ENCODE measurements at places on chromosomes 6 and 20.

DNA sequence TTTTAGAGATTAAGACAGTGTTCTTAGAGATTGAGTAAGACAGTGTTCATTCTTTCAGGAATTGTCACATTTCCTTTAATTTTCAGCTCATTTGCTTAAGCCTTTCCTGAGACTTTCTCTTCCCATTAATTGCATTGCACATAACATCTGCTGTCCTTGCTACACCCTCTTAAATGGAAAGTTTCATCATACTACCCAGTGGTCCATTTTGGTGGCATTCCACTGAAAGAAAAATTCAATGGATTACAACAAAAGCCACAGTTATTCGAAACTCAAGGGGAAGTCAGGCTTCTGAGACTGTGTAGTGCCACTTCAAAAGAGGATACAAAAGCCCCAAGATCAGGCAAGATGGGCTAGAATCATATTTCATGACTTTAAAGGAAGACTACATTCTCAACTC, 64.0 kb downstream of the RSPO3 start:
- no peak for DNase-seq

GRCh38 chr20:44361021-44361420, 5.5 kb downstream of the HNF4A start:
- DNase-seq, result no peak

GRCh38 chr6:54085047-54085446, 26.2 kb upstream of the MLIP start:
- no peak for DNase-seq

GRCh38 chr6:33278392-33278741, 1.4 kb downstream of the B3GALT4 start:
- DNase-seq, result no peak

- DNase-seq, result no peak
These were observed 44.4 kb downstream of the COL9A1 start for GRCh38 chr6:70258483-70258882.

DNA sequence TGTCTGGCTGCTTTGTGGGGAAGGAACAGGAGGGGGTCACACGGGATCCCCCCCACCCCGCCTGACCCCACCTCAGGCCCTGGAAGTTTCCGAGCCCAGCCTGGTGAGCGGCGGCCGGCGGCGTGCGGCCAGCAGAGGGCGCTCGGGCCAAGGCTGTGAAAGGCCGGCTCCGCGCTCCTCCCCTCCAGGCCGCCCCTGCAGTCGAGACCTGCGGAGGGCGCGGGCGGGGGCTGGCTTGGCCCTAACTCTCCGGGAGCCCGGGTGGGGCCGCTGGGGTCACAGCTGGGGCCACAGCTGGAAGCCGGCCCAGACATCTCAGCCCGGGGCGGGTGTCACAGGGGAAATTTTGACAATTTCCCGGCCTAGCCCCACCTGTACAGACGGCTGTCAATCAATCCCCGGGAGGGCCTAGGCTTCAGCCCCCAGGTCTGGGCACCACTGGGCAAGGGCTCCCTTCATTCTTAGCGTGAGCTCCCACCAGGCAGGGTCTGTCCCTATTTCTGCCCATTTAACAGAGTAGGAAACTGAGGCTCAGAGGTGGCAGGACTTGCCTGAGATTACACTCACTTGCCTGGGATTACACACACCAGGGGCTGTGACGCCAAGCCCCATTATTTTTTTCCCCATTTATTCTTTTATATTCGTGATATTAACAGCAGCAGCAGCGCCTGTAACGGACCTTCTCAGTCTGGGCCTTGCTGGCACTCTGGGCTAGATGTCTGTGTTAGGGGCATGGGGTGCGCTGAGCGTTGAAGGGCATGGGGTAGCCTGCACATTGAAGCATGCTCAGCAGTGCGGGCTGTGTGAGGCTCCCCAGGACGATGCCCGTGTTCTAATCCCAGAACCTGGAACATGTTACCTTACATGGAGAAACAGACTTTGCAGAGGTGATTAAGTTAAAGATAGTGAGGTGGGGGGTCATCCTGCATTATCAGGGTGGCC, 23.0 kb downstream of the ZBP1 start:
- peak; percentile 62 for DNase-seq

All from hematopoietic multipotent progenitor cell (in vitro differentiated cells).